Stimulated activated CD8-positive, alpha-beta memory T cell treated with anti-CD3 and anti-CD28 coated beads, Interleukin-7, amount 100 ng/mL, for 1 hour (primary cell): ENCODE measurements at places on chromosomes 11 and 22.

- DNase-seq: no peak
These were observed 12.1 kb downstream of the TRIM51 start for GRCh38 chr11:55895216-55895615.

- no peak for DNase-seq
These were observed 107.0 kb upstream of the THY1 start for GRCh38 chr11:119529936-119530335.

GRCh38 chr11:126312961-126313360 is 9.1 kb downstream of the DCPS start:
- no peak for DNase-seq

GRCh38 chr11:14347991-14348390 is 11.0 kb downstream of the RRAS2 start:
- DNase-seq: no peak

GRCh38 chr11:130890039-130890745 is 26.1 kb downstream of the SNX19 start:
- DNase-seq: no peak

DNA sequence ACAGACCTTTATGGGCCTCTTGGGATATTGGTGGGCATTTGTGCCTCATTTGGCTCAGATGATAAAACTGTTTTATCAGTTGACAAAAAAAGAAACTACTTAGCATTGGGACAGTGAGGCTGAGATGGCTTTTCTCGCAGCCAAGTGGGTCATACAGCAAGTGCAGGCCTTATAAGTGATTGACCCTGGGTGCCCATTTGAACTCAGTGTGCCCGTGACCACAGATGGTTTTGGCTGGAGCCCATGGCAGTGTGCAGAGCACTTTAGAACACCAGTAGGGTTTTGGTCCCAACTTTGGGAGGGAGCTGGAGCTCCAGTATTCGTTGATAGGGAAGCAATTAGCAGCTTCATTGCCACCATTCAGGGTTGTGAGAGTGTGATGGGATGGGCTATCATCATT is 404.5 kb upstream of the LARGE1 start:
- DNase-seq: no peak

DNA sequence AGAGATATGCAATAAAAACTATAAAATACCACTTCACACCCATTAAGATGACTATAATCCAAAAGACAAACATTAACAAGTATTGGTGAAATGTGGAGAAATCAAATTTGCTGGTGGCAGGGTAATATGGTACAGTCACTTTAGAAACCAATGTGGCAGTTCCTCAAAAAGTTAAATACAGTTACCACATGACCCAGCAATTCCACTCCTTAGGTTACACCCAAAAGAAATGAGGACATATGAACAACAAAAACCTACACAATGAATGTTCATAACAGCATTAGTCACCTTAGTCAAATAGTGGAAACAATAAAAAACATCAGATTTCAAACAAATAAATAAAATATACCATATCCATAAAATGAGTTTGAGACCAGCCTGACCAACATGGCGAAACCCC is 52.6 kb downstream of the RDX start:
- DNase-seq: no peak

GRCh38 chr11:121889931-121890330 is 226.1 kb downstream of the BLID start:
- DNase-seq: no peak

DNA sequence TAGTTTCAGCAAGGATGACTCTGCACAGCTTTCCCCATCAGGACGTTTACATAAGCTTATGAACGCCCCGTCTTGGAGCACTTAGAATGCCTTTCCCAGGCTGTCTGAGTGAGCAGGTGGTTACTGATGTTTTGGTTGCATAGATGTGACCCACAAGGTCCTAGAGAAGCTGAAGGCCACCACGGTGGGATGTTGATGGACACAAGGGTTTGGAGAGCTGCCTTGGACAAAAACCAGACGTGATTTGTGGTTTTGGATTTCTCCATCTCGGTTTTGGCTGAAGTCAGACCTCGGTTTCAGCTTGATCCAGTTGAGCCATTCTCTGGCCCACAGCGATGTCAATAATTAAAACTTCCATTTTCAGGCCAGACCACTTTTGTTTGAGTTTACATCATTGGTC is 151.9 kb downstream of the LDLRAD3 start:
- DNase-seq: no peak

DNA sequence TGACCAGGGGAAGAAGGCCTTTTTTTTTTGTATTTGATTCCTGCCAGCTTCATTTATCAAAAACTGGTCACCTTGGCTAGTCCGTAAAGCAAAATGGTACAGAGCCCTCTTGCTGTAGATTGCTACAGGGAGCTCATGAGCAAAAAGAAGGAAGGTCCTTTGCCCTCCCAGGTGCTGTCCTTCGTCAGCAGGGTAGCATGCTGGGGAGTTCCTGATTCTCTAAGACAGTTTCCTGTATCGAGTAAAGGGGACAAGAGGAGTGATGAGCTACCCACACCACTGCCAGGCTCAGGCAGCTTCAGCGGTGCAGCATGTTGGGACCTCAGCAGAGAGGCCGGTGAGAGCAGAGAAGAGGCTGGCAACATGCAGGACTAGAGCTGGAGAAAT is 67.8 kb upstream of the CSNK2A3 start:
- no peak for DNase-seq

GRCh38 chr11:6609502-6610015 is 2.5 kb downstream of the TAF10 start:
- DNase-seq: no peak

DNA sequence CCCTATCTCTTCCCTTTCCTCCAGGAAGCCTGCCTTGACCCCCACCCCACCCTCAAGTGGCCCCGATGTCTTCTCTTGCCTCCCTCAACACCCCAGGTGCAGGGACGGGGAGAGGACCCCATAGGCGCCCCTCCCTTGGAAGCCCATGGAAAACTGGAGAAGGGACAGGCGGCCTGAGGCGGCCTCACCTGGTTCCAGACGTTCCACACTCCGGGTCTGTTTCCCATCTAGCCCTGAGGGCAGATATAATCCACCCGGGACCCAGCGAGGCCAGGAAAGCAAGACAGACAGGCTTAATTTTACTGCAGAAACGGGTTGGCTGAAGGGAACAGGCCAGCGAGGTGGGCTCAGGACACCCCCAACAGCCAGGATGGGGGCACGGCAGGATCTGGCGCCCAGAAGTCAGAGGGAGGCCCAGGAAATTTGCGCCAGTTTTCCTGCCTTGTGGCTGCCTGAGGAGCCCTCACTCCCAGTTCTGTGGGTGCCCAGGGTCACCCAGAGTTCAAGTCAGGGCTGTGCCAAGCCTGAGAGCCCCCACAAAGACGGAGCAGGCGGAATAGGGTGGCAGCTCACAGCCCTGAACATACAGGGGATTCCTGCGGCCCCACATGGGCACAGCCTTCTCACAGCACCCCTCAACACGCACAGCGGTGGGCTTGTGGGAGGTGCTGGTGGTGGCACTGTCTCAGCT is 3.0 kb upstream of the SIGIRR start:
- no peak for DNase-seq

- DNase-seq: no peak
These were observed 429.6 kb downstream of the BRD1 start for GRCh38 chr22:49398115-49398514.

DNA sequence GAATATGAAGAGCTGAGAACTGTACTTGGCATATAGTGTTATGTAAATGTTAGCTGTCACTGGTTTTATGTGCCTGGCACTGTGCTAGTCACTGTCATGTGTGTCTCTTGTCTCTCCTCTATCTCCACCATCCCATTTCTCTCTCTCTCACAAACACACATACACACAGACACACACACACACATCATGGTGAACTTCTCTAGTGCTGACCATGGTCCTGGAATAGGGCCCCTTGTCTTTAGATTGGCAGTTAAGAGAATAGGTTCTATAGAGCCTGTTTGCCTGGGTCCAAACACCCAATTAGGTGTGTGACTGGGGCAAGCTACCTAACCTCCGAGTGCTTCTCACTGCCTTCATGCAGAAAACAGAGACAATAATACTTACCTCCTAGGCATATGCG is 109.7 kb upstream of the NARS2 start:
- no peak for DNase-seq

DNA sequence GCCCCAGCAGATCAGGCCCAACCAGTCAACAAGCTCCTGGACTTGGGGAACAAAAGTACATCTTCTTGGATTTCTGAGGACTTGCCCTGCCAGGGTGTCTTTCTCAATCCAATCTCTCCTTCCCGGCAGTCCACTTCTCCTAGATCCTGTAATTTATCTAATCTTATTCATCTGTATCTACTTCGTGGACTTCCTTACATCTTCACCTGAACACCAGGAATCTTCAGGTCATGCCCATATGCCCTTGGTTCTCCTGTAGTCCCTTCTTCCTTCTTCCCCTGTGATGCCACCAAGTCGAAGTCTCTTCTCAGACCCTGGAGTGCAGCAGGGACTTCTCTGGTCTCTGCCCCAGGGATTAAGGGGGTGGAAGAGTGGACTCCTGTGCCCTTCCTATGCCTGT is 100.3 kb downstream of the ZNF280B start:
- no peak for DNase-seq

DNA sequence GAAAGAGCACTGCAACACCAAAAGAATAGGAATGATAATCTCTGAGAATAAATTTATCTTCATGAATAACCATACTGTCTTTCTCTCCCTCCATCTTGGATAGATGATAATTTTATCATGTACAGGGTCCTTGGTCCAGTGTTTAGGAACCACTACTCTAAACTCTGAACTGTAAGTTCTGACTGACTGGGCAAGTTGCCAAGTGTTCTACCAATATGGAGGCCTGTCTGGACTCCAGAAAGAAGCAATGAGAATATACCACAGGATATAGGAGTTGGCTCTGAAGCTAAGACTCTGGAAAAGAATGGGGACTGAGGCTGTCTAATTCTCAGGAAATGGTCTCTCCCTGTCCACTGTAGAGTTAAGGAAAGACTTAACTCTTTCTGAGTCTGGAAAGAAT is 1.5 kb downstream of the FHIP1B start:
- no peak for DNase-seq

GRCh38 chr11:12126344-12127019 is 16.1 kb downstream of the MICAL2 start:
- no peak for DNase-seq

- DNase-seq: no peak
These were observed 55.7 kb downstream of the MN1 start for GRCh38 chr22:27745809-27746208.

GRCh38 chr11:36722421-36722820 is 124.4 kb upstream of the RAG2 start:
- DNase-seq: no peak

DNA sequence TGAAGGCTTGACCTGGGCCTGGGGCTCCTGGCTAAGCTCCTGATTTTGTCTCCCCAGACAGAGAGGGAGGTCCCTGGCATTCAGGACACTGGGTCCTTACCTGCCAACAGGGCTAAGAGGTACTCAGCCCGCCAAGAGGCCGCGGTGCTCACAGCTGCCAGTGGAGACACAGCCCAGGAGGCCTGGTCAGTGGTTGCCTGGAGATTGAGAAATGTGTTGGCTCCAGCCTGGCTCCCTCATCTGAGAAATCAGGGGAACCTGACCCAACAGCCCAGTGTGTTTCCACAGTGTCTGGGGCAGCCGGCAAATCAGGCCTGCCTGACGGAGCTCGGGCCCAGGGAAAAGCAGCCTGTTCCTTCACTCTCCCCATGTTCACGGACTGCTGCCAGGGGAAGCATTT is 79.4 kb upstream of the NAV2 start:
- DNase-seq: no peak

- no peak for DNase-seq
These were observed 149.6 kb downstream of the LARGE1 start for GRCh38 chr22:33770723-33771122.

DNA sequence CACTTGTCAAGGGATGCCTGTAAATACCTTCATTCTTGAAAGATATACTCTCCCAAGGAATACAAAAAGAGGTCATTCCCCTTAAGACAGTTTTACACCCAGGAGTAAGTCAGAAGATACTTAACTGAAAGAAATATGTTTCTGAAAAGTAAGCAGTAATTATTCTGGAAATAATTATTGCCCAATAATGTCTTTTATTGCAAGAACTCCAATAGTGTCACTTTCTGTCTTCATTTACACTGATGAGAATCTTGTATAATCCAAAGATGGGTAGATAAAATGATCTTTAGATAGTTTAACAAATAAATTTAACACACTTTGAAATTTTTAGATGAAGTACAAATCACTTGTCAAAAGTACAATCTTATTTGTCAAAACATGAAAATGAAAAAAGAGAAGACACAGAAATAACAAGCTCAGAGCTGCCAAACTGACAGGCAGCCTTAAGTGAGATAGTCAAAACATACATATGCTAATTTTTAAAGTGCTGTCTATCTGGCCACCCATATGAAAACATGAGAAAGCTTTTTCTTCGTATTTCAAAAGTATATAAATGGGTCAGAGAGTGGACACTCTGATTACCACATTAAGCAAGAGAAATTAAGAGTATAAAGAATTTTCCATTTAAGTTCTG is 225.1 kb downstream of the TTC28 start:
- DNase-seq: no peak

DNA sequence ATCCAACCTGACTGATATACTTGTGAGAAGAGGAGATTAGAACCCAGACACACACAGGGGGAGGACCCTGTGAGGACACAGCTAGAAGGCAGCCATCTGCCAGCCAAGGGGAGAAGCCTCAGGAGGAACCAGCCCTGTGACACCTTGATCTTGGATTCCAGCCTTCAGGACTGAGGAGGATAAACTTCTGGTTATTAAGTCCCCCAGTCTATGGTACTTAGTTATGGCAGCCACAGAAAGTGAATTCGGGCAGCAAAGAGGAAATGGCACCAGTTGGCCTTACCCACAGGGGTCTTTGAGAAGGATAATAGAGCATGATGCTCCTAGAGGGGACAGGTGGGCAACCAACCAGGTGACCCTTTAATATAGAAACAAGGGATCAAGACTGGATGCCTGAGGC is 49.4 kb downstream of the ASCL2 start:
- DNase-seq: no peak

DNA sequence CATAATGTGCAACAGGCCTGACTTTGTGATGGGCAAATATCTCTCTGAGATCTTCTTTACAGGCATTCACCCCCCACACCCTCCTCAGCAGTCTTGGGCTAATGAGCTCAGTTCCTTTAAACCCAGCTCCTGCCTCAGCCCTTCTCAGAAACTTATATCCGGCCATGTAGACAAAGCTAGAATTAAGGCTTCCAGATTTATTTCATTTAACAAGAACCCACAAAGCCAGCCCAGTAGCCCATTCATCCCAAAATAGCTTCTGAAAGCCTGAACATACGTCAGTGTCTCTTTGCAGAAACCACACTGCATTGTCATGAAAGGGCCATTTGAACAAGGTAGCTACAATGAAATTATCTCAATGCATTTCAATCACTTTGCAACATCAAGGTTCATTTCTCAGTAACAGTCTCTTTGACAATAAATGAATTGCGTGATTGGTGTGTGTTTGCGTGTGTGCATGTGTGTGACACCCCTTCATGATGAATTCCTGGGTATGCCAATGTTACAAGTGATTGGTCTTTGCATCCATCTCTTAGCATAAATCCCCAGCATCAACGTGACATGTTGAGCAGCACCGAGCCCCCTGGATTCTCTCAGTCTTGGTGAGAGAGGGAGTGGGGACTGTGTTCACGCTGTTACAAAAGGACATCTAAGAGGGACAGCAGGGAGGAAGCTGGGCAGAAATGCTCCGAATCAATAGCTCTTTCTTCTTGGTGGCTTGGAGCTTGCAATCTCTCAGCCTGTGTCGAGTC is 299.6 kb downstream of the KIRREL3 start:
- DNase-seq: no peak

- DNase-seq: no peak
These were observed 138.2 kb downstream of the ETS1 start for GRCh38 chr11:128448981-128449713.

- no peak for DNase-seq
These were observed 12.9 kb downstream of the TRIM29 start for GRCh38 chr11:120125024-120125423.
